GM12865 (cell line): ENCODE measurements at places on chromosomes 2 and 18.

DNA sequence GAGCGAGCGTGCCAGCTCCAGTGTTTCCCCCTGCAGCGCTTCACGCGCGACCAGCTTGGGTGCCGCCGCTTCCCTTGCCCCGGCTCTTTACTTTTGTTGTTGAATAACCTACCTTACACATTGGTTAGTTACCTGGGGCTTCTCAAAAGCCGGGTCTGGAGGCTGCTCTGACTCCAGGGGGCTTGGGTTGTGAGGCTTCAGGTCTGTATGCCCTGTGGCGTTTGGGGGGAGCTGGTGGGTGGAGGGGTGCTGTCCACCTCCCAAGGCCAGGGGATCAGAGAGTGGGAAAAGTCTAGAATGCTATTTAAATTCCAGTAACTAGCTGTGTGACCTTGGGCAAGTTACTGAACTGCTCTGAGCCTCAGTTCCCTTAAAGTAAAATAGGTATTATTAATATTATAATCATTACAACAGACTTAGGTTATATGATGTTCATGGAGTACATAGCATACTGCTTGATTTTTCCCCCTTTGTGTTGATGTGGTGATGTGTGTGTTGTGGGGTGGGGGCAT, 770 bp downstream of the LYPD6B start:
- DNase-seq = peak; percentile 27

DNA sequence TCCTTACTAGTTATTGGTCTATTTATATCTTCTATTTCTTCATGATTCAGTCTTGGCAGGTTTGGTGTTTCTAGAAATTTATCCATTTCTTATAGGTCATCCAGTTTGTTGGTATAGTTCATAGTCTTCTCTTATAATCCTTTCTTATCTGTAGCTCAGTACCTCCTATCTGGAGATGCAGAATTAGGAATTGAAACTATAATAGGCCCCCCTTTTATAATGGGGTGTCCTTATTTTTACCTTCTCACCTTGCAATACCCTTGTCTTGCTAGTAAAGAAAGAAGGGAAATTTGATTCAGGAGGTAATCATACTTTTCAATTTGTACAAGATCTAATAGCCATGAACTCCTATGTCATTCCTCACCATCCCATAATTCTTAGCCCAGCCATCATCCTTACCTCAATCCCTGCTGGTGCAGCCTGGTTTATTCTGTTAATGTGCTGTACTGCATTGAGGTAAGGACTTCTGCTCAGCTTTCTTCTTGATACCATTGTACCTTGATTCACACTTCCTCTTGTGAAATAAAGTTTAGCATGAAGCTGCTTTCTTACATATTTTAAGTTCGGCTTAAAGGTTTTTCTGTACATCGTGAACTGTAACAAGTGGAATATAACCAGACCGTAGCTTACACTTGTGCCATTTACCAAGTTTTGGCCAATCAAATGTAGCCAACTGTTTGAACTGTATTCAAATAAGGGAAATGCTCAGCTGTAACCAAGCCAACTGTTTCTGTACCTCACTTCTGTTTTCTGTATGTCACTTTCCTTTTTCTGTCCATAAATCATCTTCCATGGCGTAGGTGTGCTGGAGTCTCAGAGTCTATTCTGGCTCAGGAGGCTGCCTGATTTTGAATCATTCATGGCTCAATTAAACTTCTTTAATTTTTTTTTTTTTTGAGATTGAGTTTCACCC, 40.1 kb upstream of the PTH2R start:
- peak; percentile 26 for DNase-seq

DNA sequence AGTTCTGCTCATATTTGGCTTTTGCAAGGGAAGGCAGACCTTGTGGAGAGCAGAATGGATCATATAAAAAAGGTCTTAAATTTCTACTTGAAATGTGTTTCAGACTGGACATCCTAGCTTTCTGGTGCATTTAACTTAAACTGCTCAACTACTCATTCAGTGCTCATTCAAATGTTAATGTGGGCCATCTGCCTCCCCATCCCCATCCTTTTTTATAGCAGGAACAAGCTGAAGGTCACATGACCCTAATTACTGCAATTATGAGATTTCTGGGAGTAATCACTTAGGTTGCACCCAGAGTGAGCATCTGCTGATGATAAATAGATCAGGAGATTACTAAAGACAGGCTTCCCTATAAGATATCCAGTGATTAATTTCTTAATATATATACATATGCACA, 96.1 kb downstream of the MAP2 start:
- no peak for DNase-seq

- DNase-seq = no peak
Measured at GRCh38 chr2:158004126-158004764, 97.4 kb upstream of the UPP2 start.

DNA sequence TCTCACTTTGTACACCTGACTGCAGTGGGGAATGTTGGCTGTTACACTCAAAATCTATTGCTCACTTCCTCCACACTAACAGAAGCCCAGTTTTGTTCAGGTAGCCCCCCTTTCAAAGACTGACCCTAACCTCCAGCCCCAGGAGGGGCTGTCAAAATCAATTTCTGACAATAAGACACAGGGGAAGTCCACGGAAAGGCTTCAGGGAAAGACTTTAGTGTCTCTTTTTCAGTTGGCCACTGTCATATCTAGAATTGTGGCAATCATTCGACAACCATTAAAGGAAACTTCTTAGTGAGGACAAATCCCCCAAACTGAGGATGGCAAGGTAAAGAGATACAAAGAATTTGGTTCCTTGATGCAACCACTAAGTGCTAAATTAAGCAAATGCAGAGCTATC, 59.0 kb downstream of the BARD1 start:
- DNase-seq = peak; percentile 41

GRCh38 chr2:134919341-134920210, 954 bp downstream of the CCNT2 start:
- DNase-seq = peak; percentile 70

DNA sequence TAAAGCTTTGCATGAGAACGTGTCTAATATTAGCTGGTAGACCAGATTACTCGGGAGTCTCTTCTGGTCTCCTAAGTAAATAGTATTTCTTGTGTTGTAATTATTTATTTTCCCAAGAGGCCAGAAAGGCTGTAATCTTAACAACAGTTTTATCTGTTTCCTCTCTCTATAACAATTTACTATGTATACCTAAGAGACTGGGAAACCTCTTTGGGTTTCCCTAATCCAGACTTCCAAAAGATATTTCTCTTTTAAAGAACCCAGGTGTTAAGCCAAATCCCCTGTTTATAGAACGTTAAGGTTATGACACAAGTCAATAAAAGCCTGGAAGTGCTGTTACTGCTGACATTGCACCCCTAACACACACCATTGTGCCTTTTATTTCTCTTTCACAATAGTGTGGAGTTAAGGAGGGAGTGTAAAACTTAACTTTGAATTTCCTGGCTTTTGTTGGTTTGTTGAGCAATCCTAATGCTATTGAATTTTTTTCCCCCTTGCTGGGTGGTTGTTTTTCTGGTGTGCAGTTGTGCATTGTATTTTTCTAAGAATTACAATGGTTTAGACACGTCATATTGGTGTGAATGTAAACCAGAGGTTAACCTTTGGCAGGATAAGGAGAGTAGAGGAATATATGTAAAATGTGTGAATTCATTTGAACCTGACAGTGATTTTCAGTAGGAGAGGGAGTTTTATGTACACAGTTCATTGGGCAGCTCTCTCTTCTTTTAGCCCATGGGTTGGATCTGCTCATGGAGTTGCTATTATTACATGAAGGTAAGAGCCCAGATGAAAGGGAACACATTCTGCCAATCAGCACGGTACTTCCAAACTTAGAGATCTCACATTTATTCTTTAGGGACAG, 192.8 kb downstream of the MTX2 start:
- DNase-seq = no peak

- DNase-seq = no peak
Measured at GRCh38 chr2:43593254-43593653, 2.6 kb downstream of the THADA start.

DNA sequence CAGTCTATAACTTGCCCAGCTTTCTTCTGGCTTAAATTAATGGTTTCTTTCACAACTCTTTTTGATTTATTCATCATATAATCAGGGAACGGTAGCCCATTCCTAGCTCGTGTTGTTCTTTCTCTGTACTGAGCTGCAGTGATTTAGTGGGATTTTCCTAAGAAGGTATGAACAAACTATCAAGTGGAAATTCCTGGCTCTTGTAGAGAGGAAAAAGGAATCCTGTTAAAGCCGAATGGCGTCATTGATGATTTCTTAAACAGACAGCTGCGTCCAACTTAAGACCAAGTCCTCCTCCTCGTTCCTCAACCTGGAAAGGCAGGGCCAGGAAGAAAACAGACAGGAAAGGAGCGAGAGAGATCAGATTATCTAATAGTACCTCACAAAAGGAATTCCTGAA, 69.2 kb upstream of the CABLES1 start:
- DNase-seq = no peak

DNA sequence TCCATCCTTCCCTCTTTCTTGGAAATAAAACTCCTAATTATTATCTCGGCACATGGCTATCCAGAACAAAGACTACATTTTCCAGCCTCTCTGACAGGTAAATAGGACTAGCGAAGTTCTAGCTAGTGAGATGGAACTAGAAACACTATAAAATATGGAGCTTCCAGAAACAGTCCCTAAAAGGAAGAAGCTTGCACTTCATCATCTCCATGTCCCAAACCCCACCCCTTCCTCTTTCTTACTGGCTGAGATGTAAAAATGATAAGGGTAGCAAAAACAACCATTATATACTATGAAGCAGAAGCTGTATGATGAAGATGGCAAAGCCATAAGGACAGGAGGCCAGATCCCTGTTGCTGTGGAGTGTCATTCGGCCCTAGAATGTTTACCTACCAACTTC, 11.7 kb upstream of the ACTR2 start:
- no peak for DNase-seq
